Activated CD8-positive, alpha-beta memory T cell treated with anti-CD3 and anti-CD28 coated beads for 1 hour (primary cell): ENCODE measurements at places on chromosomes 13 and 19.

GRCh38 chr13:98664510-98664909 is 87.6 kb upstream of the STK24 start:
- no peak for DNase-seq

DNA sequence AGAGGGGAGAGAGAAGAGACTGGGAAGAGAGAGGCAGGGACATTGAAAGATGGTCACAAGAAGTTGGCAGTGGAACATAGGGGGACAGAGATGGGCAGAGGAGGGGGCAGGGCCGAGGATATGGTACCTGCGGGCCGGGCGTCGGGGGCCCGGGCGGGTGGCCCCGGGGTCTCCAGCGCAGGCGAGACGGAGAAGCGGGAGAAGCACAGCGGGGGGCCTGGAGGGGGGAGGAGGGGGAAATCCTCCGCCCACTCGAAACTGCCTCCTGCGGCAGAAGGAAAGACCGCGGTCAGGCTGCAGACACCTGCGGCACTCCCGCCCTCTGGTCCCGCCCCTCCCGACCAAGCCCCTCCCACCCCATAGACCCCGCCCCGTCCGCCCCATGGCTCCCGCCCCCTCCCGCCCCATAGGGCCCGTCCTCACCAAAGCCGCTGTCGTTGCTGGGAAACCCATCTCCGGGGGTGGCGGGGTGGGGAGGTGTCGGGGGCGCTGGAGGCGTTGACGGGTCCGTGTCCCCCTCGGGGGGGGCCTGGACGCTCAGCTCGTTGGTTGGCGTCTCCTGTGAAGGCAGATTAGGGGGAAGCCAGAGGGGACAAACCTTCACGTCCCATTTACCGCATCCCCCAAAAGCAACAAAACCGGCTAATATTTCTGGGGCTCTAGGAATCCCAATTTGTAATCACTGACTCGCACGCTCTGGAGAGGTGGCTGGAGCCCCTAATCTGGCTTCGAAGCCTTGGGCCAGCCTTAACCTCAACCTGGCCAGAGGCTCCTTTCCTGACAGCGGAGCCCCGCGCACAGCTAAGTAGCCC is 20.4 kb downstream of the LMTK3 start:
- no peak for DNase-seq

DNA sequence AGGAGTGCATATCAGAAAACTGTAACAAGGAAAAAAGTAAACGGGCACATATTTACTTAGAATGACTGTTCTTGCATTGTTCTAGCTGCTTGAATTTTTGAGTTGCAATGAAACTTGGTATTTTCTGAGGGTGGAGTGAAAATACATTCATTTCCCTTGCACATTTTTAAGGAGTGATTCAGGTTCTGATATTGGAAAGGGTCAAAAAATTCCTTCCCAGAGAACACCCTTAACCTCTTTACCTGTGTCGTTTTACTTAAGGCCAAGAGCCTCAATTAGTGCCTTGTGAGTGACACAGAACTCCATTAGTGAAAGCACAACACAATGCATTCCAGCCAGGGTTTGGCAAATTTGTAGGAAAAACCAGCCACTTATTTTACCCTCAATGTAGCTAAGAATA is 2.3 kb downstream of the ITGBL1 start:
- DNase-seq = no peak

DNA sequence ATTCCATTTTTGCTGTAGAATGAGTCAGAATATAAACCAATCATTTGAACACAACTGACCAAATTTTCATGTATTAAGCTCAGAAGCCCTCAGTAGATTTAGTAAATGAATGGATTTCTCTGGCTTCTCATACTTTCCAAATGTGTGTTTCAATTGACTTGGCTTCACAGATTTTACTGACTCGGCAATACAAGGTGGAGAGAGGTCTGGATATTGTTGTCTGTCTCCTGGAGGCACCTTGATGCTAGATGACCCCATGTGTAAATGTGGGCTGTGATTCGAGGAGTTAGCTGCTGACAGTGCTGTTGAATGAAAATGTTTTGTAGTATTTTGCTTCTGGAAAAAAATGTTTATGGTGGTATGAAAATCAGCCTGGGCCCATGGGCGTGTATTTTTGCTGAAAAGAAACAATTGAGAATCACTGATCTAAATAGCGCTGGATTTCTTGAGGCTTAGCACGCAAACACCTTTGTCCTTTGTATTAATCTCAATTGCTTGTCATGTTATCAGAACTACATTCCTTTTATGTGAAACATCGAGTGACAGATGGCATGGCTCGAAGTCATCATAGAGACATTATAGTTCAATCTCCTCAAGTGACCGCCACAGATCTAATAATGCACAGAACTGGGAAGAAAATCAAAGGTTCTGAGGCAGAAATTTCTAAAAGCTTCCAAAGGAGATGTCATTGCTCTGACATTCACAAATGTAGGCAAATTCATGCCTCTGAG is 41.2 kb upstream of the UBAC2 start:
- no peak for DNase-seq

DNA sequence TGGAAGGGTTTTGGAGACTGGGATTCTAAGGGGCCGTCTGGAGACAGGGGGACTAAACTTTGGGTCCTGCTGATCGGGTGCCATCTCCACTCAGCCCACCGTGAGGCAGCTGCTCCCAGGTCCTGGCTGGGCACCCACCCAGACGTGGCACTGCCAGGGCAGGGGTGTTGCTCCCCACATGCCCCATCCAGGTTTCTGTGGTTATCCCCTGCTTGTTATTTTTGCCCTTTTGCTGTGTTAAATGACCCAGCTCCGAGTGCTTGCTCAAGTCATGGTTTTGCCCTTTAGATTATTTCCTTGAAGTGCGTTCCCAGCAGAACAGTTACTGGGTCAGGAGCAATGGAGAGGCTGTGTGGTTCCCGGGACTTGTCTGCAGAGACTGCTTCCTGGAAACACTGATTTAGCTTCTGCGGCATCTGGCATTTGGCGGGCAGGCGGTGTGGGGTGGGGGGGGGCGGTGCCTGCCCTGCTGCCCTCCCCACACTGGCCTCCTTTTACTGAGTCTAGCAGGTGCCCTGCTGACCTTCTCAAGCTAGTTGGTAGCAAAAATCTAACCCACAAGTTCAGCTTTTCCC is 1.9 kb downstream of the RAB11B start:
- DNase-seq = no peak

DNA sequence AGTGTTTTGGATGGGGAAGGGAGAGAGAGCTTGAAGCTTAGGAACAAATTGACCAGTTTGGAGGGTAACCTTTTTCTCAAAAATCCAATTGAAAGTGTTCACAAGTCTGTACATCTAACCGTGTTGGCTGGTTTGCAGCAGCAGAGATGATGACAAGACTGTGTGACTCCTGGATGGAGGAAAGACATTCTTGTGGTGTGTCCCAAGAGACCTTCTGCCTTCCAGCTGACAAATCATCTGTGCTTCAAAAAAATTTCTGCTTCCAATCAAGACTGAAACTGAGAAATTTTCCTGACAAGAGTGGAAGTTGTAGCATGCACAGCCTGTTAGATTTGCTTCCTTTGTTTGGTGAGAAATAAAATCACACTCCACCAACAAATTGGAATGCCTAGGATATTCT is 56.2 kb downstream of the LACC1 start:
- no peak for DNase-seq

GRCh38 chr13:26978081-26978860 is 193.3 kb downstream of the USP12 start:
- no peak for DNase-seq

DNA sequence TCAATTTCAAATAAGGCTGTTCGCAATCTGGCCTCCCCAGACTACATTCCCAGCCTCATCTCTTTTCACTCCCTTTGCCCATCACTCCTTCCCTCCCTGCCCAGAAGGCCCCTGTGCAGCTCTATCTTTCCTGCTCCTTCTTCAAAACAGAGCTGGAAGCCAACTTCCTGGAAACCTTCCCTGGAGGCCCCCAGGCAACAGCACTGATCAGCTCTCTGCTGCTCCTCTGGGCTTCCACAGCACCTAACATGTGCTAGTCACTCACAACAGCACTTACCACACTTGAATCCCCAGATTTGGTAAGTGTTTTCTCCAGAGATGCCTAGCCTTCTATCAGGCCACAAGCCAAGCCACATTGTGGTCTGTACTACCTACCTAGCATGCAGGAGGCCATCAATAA is 9.5 kb downstream of the SMAD9 start:
- DNase-seq = no peak

GRCh38 chr19:47447470-47448359 is 24.0 kb downstream of the SLC8A2 start:
- DNase-seq = no peak

DNA sequence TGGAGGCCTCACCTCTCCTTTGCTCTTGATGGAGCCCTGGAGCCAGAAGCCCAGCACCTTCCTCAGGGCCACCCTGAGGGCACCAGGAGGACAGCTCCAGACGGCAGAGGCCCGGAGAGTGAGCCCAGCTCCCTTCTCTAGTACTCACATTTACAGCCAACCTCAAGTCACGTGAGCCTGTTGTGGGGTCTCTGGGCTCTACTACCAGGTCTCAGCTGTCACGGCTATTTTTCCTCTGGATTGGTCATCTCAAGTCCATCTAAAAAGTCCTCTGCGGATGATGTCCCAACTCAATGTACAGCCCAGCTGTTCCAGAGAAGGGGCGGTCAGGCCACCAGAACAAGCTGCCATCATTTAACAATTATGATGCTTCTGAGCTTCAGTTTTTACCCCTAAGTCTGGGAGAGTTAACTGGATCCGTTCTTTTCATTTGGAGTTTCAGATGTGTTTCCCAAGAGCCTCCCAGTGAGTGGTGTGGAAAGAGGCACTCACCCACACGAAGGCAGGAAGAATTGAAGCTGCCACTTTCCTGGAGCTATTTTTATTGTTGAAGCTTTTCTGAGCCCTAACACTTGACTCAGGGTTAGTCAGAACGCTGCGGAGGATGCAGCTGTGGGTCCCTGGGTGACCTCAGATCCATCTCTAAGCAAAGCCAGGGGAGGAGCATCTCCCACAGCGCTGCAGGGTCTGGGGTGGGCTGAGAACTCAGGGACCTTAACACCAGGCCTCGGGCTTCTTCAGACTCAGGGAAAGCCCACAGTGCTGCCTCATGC is 143.5 kb upstream of the UBL3 start:
- DNase-seq = no peak

DNA sequence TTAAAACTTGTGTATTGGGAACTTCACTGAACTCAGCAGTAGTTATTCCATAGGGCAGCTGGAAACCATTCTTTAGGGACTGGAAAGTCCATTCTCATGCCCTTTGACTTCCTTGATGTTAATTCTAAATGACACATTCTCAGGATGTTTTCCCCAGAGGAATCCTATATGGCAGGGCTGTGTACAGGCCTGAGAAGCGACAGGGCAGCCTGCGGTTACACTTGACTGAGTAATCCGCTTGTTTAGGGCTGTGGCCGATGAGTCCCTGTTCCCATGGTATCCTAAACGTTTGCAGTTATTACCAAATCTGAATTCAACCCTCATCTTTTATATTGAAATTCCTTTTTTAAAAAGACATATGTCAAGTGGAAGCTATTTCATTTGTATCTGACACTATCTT is 83.5 kb downstream of the COL4A2 start:
- no peak for DNase-seq

- no peak for DNase-seq
Observed at GRCh38 chr13:83333614-83334388, 548.5 kb downstream of the SLITRK1 start.
